Stimulated activated CD8-positive, alpha-beta memory T cell treated with anti-CD3 and anti-CD28 coated beads, Interleukin-15, amount 100 ng/mL, for 4 hours (primary cell): ENCODE measurements at places on chromosomes 1 and 21.

GRCh38 chr1:3730543-3731247 lies 21.6 kb upstream of the CCDC27 start:
- no peak for DNase-seq

DNA sequence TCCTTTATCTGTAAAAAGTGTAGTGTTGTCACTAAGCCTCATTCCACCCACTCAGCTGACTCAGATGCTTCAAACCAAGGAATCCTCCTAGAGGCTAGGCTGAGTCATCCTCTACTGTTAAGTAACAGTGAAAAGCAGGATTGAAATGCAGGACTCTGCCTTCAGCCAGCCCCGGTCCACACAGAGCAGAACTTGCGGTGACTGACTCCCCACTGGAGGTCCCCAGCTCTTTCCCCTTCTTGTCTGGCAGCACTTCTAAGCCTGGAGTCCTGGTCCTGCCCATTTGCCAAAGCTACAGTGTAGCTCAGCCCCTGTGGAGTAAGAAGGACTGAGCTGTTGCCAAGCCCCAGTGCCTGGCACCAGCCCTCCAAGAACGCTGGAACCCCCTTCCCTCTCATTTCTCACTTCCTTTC lies 1.7 kb downstream of the RAB7B start:
- no peak for DNase-seq

DNA sequence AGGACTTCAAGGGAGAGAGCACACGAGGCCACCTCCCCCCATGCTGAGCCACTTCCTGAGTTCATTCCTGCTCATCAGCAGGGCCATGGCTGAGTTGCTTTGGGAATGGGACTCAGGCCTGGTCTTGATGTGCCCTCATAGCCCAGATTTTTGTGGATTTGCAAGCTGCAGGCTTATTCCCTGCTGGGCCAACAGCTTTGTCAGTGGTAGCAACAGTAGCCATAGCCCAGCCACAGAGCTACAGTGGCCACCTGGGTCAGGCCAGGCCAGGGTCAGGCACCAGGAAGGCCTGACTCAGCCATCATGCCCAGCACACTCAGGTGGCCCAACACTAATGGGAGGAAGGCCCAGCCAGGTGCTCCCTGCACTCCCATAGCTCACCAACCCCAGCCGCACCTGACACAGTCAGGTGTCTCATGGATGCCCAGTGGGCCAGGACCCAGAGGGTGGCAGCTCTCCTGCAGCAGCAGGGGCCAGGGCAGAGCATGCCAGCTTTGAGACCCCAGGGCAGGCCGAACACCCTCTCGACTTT lies 33.5 kb downstream of the EPHA2 start:
- no peak for DNase-seq

GRCh38 chr1:167263819-167264464 lies 43.3 kb downstream of the POU2F1 start:
- DNase-seq = no peak

DNA sequence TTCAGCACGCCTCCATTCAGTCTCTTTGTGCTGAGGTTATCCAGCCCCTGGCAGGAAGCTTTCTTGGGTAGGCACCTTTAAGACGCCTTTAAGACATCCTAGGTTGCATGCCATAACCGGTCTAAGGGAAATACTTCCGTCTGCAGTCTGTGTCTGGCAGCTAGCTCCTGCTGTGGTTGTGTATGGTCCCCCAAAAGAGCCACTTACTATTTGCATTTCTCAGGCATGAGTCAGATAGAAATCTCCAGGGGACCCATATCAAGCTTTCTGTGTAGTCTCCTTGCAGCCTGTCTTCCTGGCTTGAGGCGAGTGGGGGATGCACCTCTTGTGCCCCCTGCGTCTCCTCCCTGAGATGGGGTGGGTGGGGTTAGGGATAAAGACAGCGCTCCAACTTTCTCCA lies 10.0 kb upstream of the RYR2 start:
- no peak for DNase-seq
